NCI-H1417 treated with DMSO at 0.1 percent for 48 hours (cell line): ENCODE measurements at places on chromosomes 7 and 10.

DNA sequence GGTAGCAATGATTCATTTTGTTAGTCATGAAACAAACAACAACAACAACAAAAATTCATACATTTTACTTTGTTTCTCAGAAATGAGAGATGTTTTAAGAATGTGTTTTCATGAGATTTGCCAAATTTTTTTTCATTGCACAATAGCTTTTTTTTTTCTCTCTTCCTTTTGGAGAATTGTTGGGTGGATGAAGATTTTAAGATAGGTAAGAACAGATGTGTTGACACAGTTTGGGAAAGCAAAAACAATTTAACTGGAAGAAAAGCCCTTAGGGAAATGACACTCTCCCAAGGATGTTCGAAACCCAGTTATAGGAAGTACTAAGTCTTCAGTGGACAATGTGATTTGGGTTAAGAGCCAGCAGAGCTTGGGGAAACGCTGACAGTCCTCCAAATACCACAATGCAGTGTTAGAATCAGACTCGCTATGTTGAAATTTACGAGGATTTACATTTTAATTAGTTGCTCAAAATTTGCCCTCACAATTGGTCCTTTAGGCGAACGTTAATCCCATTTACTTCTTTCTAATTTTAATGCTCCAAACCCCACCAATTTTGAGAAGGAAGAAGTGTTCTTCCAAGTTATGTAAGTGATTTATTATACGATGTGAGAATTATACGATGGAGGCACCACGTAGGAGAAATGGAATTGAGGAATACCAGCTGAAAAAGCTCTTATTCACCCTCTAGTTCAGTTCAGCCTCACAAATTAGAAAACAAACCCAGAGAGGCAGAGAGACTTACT lies 61.2 kb downstream of the HHEX start:
- DNase-seq = no peak

DNA sequence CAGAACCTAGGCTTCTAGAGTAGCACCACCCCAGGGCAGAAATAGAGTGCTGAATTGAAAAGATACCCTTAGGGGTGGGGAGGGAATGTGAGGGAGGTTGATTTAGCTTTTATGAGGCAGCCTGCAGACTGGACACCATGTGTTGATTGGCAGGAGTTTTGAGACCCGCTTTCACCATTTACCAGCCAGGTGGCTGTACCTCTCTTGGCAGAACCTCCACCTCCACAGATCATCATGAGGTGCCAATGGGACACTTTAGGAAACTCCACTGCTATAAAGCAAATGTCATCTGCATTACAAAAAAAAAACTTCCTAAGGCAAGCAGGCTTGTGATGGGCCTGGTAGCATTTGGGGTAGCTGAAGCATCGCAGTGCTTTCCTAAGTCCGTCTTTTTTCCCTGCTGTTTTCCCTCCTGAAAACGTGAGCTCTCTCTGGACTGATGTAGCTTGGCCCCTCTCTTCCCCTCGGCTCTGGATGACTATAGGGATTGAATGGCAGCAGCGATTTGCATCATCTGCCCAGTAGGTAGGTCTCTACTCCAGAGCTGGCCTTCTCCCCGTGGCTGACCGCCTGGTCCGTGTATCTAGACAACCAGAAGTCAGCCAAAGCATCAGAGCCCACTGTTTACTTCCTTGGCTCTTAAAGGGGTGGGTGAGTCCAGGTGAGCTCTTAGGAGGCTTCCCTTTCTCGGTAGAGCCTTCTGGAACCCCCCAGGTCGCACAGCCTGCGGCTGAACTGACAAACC lies 1.3 kb downstream of the PCBD1 start:
- DNase-seq = no peak

DNA sequence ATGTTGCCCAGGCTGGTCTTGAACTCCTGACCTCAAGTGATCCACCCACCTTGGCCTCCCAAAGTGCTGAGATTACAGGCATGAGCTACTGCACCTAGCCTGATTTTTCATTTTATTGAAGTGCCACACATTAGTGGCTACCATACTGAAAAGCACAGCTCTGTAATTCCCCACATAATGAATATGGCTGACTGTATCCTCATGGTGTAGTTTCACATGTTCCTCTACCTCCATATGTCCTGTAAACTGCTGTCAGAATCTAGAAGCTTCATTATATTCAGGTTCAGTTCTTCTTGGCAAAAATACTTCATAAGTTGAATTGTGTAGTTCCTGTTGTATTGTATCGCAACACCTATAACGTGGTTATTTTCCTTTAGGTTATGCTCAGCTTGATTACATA lies 11.1 kb downstream of the JMJD1C start:
- DNase-seq = no peak

- DNase-seq = no peak
Measured at GRCh38 chr7:50068850-50069551, 24.0 kb downstream of the ZPBP start.

- DNase-seq = no peak
Measured at GRCh38 chr7:104679085-104679484, 334.9 kb upstream of the KMT2E start.

- DNase-seq = no peak
Measured at GRCh38 chr7:28806841-28807240, 151.3 kb downstream of the TRIL start.
